Omental fat pad (tissue), 4 donors: ENCODE measurements at places on chromosomes 5 and 9. TPM values are rescaled to one million over a fixed set of nuclear protein-coding genes. Genes with fewer than 3 reads are reported as not detected.

GRCh38 chr5:149438711-149439132 lies 59.6 kb upstream of the IL17B start:
- DNase-seq, result no peak

- no peak for DNase-seq
These were observed 31.7 kb downstream of the IL33 start for GRCh38 chr9:6247266-6247665.

- DNase-seq, result no peak
These were observed 10.2 kb downstream of the GLIS3 start for GRCh38 chr9:4289411-4290326.

The QSOX2 gene
- total RNA-seq, result 6.9 TPM

The CTSV gene
- 0.28 TPM for total RNA-seq

The RANBP17 gene
- 4.0 TPM for total RNA-seq
